ENCODE measurements at places on chromosomes 2 and 18.

- DNase-seq: no peak
Observed at GRCh38 chr2:122748552-122749011, 993.1 kb downstream of the TSN start.

DNA sequence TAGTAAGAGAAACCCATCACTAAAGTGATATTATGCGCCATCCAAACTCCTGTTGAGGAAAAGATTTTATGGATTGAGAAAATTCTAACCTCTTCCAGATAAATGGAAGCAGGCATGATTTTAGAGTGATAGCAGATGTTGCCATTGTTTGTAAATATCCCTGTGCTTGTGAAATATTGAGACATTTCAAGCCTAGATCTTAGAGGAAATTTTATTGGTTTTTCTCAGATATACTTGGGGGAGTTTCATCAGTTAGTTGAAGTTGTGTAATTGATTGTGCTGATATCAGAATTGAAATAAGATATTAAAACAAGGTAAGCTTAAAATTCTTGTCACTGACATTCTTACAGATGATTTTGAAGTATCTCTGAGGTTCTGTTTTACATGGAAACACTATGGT lies 390.9 kb upstream of the FANCL start:
- DNase-seq: no peak

DNA sequence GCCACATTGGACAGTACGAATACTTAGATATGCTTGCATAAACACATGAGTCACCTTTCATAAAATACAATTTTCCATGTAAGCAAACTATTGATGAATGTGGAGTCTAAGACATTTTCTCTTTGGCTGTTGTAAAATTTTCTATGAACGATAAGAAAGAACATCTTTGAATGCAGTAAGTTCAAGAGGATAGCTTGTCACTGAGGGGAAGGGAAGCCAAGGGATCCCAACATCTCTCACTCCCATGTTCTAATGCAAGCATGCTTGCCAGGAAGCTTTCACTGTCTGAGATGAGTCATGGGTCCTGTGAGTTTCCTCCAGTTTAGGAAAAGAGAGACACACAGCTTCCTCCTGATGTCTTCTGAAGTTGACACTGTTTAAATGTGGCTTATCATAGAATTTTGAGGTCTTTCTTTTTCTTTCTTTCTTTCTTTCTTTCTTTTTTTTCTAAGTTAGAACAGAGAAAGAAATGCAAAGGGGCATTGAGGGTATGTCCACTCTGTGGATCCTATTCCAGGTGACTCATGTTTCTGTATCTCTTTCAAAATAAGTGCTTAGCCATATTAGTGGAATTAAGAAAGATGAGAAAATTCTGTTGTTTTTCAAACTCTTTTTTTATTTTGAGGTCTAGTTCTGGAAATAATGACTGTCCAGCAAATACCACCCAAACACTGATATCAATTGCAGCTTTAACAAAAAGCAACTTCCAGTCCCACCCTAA lies 146.6 kb downstream of the RDH14 start:
- DNase-seq: no peak

- no peak for DNase-seq
Observed at GRCh38 chr2:123906361-123906760, 118.7 kb upstream of the CNTNAP5 start.

- DNase-seq: no peak
Observed at GRCh38 chr2:11517906-11518305, 15.9 kb upstream of the GREB1 start.

- DNase-seq: no peak
Observed at GRCh38 chr2:235131334-235132305, 179.8 kb downstream of the SH3BP4 start.

DNA sequence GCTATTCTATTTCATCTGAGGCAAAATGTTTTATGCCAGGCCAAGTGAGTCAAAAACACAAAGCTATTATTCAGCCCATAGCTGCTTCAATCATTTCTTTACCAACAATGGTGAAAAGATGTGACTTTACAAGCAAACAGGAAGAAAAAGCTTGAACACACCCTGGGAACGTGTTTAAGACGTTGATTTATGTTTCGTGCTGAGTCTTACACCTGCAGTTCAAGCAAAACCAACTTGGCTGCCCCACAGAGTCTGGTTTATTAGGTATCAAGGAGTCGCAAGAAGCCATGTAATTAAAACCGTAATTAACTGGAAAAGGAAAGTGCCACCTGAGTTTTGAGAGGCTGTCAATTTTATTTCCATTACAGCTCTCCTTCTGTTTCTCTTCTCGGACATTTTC lies 295.5 kb downstream of the MEIS1 start:
- DNase-seq: no peak

DNA sequence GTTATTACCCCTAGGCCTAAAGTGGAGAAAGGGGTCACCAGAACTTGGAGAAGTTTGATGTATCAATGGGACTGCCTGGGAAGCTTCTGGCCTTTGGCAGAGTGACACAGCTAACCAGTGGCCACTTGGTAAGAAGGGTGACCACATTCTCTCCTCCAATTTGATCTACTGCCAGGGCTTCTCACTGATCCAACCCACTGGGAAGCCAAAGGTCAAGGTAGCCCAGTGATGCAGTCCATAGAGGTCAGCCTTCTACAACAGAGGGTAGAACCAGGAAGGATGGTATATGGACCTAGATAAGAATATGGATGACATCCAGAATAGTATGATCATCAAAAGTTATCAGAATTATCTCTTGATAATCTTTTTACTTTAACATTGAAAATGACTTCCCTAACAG lies 493.6 kb downstream of the NYAP2 start:
- DNase-seq: no peak

DNA sequence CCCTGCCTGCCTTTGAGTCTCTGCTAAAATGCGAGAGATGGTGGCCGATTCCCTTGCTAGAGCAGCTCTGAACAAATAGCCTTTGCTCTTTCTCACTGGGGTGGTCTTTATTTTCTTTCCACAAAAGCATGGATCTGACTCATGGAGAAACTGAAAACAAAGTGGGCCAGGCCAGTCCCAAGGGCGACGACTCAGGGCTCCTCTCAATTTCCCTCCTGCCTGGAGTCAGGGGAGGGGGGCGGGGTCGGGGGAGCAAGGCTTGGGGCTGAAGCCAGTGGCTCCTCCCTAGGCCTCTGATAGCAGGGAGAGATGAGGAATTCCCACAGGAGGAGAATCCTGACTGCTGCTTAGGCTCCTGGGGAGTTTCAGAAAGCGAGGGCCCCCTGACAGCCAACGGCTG lies 17.1 kb upstream of the IL1R2 start:
- no peak for DNase-seq

DNA sequence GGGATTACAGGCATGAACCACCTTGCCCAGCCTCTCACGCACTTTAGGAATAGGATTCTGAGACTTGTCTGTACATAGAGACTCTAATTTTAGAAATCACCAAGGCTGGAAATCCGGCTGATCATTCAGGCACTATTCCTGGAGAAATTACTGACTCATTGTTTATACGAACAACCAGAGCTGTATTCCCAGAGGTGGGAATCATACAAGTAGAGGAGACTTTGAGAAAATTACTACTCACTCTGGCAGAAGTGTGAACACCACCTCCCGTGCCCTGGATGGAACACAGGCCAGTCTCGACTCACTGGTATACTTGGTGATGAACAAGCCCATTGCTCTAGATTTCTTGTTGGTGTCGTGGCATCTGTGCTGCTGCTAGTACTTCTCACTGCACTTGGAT lies 5.8 kb upstream of the ADNP2 start:
- DNase-seq: no peak

- DNase-seq: no peak
Observed at GRCh38 chr2:106956416-106956815, 70.4 kb upstream of the ST6GAL2 start.

DNA sequence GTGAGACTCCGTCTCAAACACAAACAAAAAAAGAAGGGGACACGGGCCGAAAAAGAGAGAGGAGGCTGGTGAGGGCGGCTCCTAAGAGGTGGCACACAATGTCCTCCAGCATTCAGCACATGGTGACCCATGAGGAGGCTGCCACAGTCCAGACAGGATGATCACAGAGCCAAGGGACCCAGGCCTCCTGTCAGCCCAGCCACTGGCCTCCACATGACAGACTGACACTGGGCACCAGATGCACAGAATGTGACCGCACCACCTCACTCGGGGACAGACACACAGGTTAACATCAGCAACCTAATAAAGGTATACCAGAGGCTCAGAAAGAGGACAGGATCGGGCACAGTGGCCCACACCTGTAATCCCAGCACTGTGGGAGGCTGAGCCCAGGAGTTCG lies 21.0 kb downstream of the PASK start:
- no peak for DNase-seq

DNA sequence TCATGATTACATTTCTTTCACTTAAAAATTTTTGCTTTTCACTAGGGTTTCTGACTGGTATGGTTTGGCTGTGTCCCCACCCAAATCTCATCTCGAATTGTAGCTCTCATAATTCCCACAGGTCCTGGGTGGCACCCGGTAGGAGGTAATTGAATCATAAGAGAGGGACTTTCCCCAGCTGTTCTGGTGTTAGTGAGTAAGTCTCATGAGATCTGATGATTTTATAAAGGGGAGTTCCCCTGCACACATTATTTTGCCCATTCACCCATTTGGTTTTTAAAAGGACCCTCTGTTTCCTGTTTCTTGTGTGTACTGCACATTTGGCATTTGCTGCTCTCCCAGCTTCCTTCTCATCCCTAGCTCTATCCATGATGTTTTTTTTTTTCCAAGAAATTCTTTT lies 27.8 kb upstream of the NETO1 start:
- no peak for DNase-seq

GRCh38 chr2:101164021-101164420 lies 12.8 kb upstream of the TBC1D8 start:
- DNase-seq: no peak

GRCh38 chr2:20322527-20323300 lies 27.9 kb downstream of the PUM2 start:
- DNase-seq: no peak

DNA sequence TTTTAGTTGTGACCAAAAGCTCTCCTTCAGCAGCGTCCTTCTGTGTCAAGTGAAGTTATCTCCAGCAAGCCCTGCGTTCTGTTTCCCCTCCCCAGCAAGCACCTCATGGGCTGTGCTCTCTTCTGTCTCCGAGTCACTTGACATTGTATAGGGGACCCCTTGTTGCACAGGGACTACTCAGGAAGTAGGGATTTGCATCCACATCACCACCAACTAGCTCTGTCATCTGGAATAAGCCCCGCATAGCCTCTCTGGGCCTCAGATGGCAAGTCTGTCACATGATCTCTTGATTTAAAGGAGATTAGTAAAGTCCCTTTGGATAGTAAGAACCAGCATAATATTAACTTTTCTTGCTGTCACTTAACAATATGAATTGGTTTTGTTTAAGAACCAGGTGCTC lies 32.0 kb upstream of the STPG4 start:
- DNase-seq: no peak

DNA sequence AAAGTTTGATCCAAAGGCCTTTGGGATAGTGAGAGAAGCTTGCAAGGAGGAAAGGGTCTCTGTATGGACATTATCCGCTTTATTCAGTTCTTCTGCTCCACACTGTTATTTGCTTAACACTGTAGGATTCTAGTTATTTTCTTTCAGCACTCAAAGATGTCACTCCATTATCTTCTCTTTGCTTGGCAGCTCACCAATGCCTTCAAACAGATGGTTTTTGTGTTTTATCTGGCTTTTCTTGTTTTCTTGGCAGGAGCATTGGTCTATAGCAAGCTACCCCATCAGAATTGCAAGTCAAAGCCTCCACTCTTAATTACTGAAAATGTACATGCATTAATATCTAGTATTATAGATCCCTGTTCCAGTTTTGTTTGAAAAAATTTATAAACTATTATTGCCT lies 138.8 kb downstream of the EVA1A start:
- no peak for DNase-seq

DNA sequence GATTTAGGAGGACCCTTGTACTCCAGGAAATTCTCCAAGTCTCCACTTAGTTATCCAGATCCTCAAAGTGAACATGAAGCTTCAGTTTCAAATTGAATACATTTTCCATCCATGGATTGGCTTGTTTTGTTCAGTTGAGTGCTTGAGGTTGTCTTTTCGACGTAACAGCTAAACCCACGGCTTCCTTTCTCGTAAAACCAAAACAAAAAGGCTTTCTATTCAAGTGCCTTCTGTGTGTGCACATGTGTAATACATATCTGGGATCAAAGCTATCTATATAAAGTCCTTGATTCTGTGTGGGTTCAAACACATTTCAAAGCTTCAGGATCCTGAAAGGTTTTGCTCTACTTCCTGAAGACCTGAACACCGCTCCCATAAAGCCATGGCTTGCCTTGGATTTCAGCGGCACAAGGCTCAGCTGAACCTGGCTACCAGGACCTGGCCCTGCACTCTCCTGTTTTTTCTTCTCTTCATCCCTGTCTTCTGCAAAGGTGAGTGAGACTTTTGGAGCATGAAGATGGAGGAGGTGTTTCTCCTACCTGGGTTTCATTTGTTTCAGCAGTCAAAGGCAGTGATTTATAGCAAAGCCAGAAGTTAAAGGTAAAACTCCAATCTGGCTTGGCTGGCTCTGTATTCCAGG lies at the start of gene CTLA4:
Gene CTLA4, plus strand, starts transcription at position 211 of the 640 bp plus-strand sequence. Its CDS starts 172 bp downstream, at position 383.
- no peak for DNase-seq

DNA sequence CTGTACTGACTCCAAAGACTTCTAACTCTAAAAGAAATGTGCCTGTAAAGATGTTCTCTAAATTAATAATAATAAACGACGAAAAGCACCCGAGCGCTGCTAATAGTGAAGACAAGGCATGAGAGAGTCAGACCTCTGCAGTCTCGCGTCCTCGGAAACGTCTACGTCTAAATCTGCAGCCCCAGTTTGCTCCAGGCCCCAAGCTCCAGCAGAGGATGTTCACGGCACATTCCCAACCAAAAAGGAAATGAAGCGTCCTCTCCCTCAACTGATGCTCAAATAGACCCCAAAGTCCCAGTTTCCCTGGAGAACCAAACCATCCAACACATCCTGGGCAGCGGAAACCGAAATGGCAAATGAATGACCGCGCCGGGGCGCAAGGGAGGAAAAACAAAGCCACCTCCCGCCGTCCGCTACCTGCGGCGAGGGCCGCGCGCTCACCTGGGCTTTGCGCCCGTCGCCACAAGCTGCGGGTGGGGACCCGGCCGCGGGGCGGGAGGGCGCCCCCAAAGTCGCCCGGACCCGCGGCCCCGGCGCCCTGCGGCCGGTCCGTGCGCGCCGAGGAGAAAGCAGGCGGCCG lies 47.1 kb upstream of the CCDC150 start:
- DNase-seq: no peak

DNA sequence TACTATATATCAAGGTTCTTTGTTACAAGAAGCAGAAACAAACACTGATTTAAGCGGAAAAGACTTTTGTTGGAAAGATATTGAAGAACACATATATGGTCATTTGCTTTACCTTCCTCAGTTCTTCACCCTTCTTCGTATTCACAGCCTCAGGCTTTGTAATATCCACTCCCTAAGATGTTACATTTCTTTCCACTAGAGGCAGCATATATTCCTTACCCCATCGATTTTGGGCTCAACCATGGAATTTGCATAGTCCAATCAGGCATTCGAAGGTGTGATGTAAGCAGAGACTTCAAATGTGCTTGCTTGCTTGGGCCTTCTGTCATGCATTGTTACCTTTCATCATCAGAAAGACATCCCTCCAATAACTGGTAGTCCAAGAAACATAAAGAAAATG lies 287.4 kb downstream of the PID1 start:
- no peak for DNase-seq
